Bone marrow (tissue), 2 donors: ENCODE measurements at places on chromosomes 3 and 15.

GRCh38 chr3:153146191-153147053 lies 15.6 kb upstream of the RAP2B start:
- DNase-seq: no peak

- DNase-seq: no peak
Measured at GRCh38 chr3:193545304-193545703, 9.4 kb downstream of the ATP13A4 start.

- DNase-seq: no peak
Measured at GRCh38 chr3:42515391-42515916, 13.0 kb downstream of the VIPR1 start.

- DNase-seq: no peak
Measured at GRCh38 chr3:129357616-129358015, 70.8 kb downstream of the EFCAB12 start.

- no peak for DNase-seq
Measured at GRCh38 chr3:158909870-158910269, 108.0 kb downstream of the MFSD1 start.

DNA sequence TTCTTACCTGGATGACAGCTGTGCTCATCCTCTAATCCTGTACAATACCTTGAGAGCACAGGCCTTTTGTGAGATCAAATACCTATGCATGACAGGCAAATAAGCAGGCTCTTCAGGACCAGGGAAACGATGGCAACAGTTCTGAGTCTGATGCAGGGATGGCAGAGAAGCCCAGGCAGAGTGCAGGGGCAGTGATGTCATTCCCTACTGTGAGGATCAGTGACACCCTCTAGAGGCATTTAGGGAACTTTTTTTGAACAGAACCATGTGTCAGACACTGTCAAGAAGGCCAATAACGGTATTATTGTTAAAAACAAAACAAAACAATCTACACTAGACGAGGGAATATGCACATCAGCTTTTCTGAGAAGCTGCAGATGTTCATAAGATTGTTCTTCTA lies 314.8 kb upstream of the CTDSPL start:
- no peak for DNase-seq
